IMR-90 (cell line): ENCODE measurements at places on chromosomes 7 and 10. TPM values are rescaled to one million over a fixed set of nuclear protein-coding genes. Genes with fewer than 3 reads are reported as not detected.

The SEMA3A gene
- total RNA-seq, result 187 and 213 TPM in 2 replicates

The TRIM73 gene
- 0.18 and 0.28 TPM in 2 replicates for total RNA-seq

The C10orf62 gene
- not detected in 2 replicates for total RNA-seq

The TMEM140 gene
- total RNA-seq, result 0.28 and 0.72 TPM in 2 replicates

The NEUROD6 gene
- total RNA-seq, result not detected in 2 replicates

The DPP6 gene
- not detected in 2 replicates for total RNA-seq

The SNX10 gene
- not detected in 2 replicates for total RNA-seq

The HMX2 gene
- not detected in 2 replicates for total RNA-seq

The ACSM6 gene
- not detected in 2 replicates for total RNA-seq

The AKR1D1 gene
- not detected in 2 replicates for total RNA-seq

The KCND2 gene
- total RNA-seq, result under 0.01 TPM in 2 replicates

The STAG3 gene
- 0.28 and 0.36 TPM in 2 replicates for total RNA-seq
